Activated T-helper 9 cell treated with anti-CD3 and anti-CD28 coated beads, Interleukin-2, amount 50 U/mL, for 16 hours (primary cell): ENCODE measurements at places on chromosomes 16 and 17.

DNA sequence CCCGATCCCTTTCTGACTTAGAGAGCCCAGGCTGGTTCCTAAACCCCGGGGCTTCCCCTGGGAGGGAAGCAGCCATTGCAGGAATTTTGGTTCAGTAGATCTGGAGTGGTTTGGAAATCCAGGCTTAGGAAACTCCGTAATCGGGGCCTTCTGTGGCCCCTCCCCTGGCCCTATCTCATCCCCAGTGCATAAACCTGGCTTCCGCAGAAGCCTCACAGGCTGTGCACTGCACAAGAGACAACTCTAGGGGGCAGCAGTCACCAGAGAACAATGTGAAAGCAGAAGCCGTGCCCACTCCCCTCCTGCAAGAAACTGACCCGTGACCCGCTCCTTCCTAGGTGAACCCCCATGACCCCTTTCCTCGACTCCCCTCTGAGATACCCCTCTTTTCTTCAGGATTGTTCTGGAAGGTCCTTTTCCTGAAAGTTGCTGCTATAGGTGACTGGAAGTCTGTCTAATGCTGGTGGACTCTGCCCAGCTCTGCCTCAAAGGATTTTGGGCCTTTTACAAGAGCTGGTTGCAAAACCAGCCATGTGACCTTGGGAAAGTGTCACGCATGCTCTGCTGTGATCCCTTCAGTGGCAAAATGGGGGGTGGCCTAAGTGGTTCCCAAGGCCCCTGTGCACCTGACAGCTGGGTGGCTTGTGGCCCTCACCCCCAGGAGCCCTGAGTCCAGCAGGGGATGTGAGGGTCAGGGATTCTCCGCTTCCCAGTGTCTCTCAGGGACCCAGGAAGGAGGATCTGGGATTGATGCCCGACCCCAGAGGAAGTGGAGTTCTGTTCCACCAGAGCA, 14.4 kb downstream of the GUCY2D start:
- no peak for DNase-seq

GRCh38 chr16:54879681-54880080, 51.0 kb upstream of the IRX5 start:
- no peak for DNase-seq

- no peak for DNase-seq
These were observed 61.9 kb upstream of the CRYM start for GRCh38 chr16:21339941-21340340.

GRCh38 chr17:18230288-18231141, 5.1 kb downstream of the LLGL1 start:
- no peak for DNase-seq

GRCh38 chr17:79453481-79453880, 157.4 kb downstream of the RBFOX3 start:
- DNase-seq, result no peak

DNA sequence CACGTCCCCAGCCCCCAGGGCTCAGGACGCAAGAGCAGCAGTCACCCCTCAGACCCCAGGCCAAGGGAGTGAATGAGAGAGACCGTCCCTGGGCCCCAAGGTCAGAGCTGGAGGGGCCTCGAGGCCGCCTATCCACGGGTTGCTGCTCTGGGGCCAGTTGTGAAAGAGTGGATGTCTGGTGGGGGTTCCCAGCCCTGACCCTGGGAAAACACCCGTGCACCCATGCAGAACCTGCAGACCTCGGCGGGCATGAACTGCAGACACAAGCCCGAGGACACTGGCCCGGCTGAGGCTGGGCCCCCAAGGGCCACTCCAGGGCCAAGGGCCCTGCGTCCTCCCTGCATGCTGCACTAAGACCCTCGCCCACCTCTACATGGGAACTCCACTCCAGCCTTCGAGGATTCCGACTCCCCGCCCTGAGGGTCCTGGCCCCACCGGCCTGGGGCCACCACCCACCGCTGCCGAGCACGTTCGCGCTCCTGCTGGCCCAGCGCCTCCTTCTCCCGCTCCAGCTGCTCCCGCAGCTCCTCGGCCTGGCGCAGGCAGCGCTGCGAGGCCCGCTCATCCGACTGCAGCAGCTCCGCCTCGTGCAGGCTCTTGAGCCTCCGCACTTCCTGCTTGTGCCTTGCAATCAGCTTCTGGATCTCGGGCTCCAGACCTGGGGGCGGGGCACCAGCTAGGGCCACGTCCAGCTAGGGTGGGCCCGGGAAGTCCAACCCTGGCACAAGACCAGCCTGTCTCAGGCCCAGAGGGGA, 27.6 kb upstream of the AATK start:
- DNase-seq, result no peak

- no peak for DNase-seq
These were observed 12.0 kb downstream of the C17orf113 start for GRCh38 chr17:42038221-42038973.

DNA sequence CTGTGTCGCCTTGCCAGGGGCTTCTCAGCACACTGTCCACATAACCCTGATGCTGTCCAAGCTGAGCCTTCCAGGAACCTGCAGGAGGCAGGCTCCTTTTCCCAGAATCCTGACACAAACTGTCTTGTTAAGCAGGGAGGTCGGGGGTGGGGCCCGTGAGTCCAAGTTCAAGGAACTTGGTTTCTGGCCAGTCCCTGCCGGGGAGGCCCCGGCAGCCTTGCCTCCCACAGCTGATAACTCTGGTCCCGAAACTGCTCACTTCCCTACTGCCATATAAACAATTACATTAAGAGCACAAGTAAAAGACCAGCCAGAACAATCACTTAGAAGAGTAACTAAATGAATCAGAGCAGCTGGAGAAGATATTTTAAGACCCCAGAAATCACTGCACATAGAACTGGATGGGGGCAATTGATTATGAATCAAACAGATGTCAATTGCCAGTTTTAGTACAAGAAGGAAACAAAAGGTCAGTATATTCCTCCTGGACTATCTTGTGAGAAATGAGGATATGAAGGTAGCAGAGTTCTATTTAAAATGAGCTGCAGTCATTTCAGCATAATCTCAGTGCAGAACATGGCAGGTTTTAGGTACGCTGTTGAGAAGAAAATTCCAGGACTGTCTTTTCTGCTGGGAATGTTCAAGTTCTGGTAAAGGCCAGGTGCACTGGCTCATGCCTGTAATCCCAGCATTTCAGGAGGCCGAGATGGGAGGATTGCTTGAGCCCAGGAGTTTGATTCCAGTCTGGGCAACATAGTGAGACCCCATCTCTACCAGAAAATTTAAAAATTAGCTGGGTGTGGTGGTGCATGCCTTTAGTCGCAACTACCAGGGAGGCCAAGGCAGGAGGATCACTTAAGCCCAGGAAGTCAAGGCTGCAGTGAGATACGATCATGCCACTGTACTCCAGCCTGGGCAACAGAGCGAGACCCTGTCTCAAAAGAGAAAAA, 169.8 kb downstream of the PITPNC1 start:
- no peak for DNase-seq

DNA sequence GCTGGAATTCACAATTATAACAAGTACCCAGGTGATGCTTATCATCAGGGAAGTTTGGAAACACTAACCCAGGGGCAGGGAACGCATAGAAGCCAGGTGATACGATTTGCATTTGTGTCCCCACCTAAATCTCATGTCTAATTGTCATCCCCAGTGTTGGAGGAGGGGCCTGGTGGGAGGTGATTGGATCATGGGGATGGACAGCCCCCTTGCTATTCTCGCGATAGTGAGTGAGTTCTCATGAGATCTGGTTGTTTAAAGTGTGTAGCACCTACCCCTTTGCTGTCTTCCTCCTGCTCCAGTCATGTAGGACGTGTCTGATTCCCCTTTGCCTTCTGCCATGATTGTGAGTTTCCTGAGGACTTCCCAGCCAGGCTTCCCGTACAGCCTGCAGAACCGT, 276.3 kb downstream of the UTP18 start:
- no peak for DNase-seq

GRCh38 chr17:82160075-82160474, 52.6 kb downstream of the CCDC57 start:
- DNase-seq, result no peak

- DNase-seq, result no peak
These were observed 59.8 kb downstream of the GAN start for GRCh38 chr16:81374550-81374949.

DNA sequence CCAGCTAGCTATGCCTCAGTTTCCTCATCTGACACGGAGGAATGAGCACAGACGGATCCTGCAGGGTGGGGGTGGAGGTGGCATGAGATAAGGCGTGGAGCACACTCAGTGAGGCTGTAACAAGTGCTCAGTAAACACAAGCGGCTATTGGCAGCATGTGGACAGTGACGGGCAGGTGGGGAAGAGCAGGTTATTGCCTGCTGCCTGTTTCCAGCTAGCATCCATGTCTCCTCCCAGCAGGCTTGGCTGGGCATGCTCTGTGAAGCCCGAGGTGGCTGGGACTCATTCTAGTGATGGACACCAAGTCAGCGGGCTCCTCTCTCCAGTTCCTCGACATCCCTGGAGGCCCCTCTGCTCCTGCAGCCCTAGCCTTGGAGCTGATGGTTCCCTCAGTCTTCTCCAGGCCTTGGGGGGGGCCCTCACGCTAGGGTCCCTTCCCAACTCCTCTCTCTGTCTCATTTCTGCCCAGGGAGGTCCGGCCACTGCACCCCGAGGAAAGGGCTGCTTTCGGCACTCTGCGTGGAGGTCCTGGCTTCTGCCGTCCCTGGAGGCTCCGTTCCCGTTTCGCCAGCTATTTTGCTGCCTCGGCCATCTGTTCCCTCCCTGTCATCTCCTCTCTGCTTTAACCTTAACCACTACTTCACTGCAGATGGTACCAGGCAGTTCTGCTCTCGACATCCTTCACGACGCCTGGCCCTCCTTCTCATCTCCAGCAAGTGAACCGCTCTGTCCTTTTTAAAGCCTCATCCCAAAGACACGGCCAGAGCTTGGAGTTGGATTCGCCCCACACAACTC, 6.2 kb downstream of the RTN4RL1 start:
- no peak for DNase-seq

DNA sequence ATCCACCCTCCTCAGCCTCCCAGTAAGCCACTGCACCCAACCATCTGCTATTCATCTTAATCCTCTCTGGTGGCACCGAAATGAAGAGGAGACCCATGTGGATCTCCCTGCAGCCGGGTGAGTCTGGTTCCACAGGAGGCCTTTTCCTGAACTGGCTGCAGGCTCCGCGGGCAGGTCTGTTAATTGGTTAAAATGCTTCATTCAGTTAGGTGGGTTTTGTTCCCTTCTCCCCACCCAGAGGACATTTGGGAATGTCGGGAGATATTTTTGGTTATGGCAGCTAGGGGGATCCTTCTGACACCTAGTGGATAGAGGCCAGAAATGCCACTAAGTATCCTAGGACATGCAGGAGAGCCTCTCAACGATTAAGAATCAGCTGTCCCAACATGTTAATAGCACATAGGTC, 16.7 kb downstream of the C16orf54 start:
- DNase-seq, result no peak

GRCh38 chr16:23509782-23510163, 521 bp downstream of the GGA2 start:
- no peak for DNase-seq
